ENCODE measurements at places on chromosomes 5 and 9.

- DNase-seq: no peak
Measured at GRCh38 chr9:134917431-134918373, at the start of gene FCN1. FCN1 (minus strand) TSS chr9:134917912; CDS start chr9:134917871, 41 bp downstream.

- no peak for DNase-seq
Measured at GRCh38 chr9:105083256-105083655, 155.3 kb upstream of the ABCA1 start.

DNA sequence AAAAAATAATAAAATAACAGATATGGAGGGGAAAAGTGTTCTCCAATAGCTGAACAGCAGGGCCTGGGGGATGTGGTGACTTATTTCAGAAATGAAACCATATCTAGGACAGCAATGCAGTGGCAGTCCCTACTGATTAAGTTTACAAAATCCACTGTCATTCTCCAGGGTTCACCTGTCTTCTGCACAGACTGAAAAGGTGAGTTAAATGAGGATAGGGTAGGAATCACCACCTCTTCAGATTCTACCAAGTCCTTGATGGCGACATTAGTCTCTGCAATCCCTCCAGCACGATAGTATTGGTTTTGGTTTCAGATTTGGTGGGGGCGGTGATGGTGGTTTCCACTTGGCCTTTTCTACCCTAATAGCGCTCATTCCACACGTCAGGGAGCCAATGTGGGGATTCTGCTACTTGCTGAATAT, 32.3 kb upstream of the NPM1 start:
- no peak for DNase-seq

GRCh38 chr5:127410959-127411358, 106.5 kb upstream of the PRRC1 start:
- no peak for DNase-seq

GRCh38 chr9:16624744-16625117, 245.7 kb downstream of the BNC2 start:
- DNase-seq: no peak

GRCh38 chr5:57626703-57627102, 144.1 kb upstream of the ACTBL2 start:
- DNase-seq: no peak
